Calu3 (cell line): ENCODE measurements at places on chromosomes 3 and 15. TPM values are rescaled to one million over a fixed set of nuclear protein-coding genes. Genes with fewer than 3 reads are reported as not detected.

The GPR176 gene
- total RNA-seq, result 7.3 and 10.2 TPM in 2 replicates

The AP4E1 gene
- 10.6 and 10.7 TPM in 2 replicates for total RNA-seq

The KY gene
- 0.15 TPM in 1 of 2 replicates, not detected in the other for total RNA-seq

The FETUB gene
- not detected in 2 replicates for total RNA-seq

The GOLGA8R gene
- total RNA-seq, result 0.24 and 0.50 TPM in 2 replicates

The LARP6 gene
- 30.4 and 30.8 TPM in 2 replicates for total RNA-seq

The SAMMSON gene
- not detected in 2 replicates for total RNA-seq

The GRAMD2A gene
- total RNA-seq, result 0.95 and 2.2 TPM in 2 replicates

The TNNC1 gene
- total RNA-seq, result 25.5 and 26.5 TPM in 2 replicates

The IL17RC gene
- 19.1 and 24.7 TPM in 2 replicates for total RNA-seq

DNA sequence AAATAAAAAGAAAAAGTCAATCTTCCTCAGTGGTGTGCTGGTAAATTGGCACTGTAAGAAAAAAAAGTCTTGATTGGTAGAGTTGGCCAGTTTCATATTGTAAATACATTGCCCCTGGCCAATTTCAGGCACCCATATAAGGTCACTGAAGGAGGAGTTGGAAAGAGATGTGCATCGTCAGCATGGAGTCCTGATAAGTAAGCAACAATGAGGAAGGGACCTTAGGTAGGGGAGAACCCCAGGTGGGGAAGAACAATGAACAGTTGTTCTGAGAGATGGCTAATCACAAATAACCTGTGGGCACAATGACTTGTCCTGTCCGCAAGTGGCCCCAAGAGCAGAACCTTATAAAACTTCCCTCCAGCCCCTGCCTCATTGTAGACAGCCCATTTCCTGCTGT, 8.6 kb upstream of the CYP8B1 start:
- DNase-seq, result peak; percentile 71

- no peak for DNase-seq
These were observed 12.1 kb downstream of the HEG1 start for GRCh38 chr3:125043599-125044151.

DNA sequence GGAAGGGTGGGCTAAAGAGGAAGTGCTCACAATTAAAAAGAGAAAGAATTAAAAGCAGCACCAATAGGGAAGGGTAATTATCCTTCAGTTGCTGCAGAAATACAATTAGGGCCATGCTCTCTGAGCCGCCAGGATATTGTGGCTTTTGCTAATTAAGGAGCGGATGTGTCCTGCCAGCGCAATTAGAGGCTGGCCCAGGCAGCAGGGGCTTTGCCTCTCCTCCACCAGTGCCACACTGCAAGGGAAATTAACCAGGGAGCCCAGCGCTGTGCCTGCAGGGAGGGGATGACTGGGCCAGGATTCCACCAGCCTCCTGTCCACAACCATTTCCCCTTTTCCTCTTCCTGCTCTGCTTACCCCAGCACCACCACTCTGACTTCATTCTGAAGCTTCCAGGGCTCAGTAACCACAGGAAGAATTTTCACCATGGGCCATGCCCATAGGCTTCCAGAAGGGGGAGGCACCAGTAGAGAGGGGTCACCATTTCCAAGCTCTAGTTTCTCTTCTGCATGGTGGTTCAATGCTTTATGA, 10.4 kb upstream of the AEN start:
- no peak for DNase-seq

DNA sequence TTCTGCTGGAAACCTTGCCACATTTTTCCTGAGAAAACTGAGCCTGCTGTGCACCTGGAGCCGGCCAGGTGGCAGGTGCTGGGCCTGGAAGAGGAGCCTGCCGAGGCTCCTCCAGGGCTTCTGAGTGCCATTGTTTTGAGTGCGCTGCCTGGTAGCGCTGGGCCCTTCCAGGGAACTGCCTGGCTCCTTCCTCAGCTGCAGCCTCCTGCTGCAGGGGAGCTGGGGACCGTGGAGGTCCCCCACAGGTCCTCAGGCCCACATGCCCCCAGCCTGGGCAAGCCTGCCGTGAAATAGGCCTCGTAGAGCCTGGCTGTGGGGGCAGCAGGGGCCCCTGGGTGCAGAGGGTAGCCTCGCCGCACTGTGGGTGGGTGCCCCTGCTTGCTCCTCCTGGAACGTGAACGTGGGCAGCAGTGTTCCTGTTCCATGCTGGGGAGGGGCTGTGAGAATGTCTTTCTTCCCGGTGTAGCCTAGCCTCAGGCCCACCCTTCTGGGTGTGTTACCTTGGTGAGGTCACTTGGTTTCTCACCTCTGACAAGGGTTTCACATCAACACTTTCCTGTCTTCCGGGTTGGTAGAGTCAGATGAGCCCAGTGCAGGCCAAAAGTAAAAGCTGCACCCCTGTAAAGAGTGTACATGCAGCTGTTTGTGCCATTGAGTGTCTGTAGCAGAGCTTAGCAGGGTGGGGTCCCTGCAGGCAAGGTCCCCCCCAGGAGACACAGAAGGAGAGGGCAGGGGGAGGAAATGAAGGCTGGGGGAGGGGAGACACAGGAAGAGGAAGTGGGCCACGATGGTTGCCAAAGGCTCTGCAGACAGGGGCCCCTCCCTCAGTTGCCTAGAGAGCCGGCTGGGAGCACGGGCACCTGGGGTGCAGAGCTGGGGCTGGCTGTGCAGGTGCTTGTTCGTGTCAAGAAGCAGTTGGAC, 34.5 kb downstream of the KLF13 start:
- no peak for DNase-seq

- DNase-seq, result no peak
These were observed 53.3 kb upstream of the TBC1D5 start for GRCh38 chr3:17795711-17796110.

GRCh38 chr3:187960820-187961219, 193.1 kb upstream of the LPP start:
- DNase-seq, result no peak

DNA sequence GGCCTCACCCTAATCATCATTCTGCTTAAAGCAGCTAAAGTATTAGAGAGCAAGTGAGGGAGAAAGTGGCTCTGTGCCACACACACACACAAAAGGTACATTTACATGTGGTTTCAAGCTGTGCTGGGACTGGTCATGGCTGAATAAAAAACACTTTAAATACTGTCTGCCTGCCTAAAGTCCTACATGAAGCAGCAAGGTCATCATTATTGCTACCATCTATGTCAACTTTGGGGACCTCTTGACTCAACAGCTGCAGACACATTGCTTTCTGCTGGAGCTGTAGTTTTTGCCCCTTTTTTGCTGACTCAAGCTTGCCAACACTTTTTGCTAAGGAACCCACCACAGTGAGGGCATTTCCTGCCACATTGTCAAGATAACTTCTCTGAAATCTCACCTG, 1237.9 kb downstream of the ROBO2 start:
- DNase-seq, result no peak

- DNase-seq, result no peak
These were observed 1039.1 kb downstream of the NAALADL2 start for GRCh38 chr3:175898194-175898593.

DNA sequence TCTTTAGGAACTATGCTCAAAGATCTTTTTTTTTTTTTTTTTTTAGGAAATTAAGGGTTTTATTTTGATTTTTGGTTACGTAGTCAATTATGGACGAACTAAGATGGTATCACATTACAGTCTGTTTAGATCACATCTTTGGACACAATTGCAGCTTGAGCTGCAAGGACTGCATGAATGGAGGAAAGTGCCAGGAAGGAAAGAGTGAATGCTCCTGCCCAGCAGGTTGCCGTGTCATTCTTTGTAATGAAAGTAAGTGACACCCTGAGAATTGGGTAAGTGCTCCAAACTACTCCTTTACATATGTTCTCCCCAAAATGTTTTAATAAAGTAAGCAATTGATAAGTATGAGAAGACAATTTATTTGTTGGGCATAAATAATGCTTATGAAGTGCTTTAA, 716.5 kb upstream of the GOLIM4 start:
- no peak for DNase-seq

DNA sequence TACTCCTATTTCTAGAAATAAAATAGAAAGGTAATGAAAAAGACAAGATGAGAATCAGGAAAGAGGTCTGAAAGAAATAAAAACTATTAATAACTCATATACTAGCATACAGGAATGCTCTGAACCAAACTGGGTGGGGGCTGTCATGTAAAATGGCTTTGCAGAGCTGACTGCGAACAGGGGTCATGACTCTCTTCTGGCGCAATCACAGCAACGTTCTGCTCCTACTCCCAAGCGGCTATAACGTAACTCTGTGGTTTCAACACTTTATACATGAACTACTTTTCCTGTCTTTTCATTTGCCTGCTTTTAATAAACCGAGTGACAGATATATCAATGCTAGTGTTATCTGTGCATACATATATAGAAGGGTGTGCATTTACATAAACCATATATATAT, 116.7 kb downstream of the DLG1 start:
- no peak for DNase-seq

- DNase-seq, result peak; percentile 81
These were observed 161.4 kb downstream of the GMNC start for GRCh38 chr3:190701096-190701532.

- DNase-seq, result no peak
These were observed 69.1 kb downstream of the GREM1 start for GRCh38 chr15:32786906-32787305.

DNA sequence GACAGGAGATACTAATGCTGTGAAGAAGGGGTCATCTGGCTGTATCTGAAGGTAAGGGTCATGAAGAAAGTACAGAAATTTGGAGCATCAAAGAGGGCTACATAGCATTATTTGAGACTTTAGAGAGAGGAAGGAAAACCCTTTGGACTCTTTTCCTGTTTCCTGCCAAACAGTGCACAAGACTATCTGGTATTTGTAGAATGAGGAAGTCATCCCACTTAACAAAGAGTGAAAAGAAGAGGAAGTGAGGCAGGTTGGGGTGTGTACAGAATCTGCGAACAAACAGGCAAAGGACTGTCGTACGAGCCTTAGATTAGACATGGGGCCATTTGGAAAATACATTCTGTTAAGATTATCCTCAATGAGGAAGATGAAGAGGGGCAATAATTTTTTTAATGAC, 546.8 kb upstream of the EPHA6 start:
- DNase-seq, result peak; percentile 14

GRCh38 chr15:98683831-98684230, 35.5 kb downstream of the IGF1R start:
- no peak for DNase-seq

- DNase-seq, result no peak
These were observed 11.0 kb upstream of the KCNMB2 start for GRCh38 chr3:178525251-178525650.

GRCh38 chr3:13666781-13667709, 118.1 kb downstream of the FBLN2 start:
- DNase-seq, result no peak

- no peak for DNase-seq
These were observed 27.1 kb upstream of the OSBPL11 start for GRCh38 chr3:125622381-125622791.

DNA sequence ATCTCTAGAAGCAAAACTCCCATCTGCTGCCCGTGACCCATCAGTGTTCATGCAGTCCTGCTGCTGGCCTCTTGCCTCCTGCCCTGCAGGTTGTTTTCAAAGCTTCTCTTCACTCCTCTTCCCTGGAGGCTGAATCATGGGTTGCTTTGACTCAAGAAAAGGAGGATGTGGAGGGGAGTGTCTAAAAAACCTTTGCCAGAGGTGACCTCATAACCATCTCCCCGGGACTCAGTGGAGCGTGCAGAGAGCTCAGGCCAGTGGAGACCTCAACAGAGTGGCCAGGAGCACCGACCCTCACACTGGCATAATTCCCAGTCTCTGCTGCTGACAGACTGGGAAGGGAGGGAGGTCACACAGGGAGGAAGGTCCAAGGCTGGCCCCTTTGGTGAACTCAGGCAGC, 60.9 kb upstream of the ITGA11 start:
- no peak for DNase-seq

DNA sequence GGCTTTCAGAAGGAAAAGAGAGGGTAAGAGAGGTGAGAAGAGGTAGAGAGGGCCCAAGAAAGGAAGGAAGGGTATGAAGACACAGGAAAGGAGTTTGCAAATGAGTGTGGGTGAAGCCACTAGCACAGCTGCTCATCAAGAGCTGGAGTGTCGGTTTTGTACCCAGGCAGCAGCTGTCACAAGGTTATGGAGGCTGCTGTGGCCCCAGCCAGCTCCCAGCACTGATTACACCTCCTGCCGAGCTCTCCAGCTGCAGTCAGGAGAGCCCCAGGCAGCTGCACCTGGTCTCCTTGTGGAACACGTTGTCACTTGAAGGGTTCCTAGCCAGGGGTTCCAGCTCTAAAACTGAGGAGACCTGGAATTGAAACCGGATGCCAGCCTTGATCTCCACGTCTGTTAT, 60.4 kb upstream of the CHD2 start:
- DNase-seq, result no peak
